Astrocyte of the spinal cord (primary cell): ENCODE measurements at places on chromosomes 11 and 22.

GRCh38 chr11:110530900-110531741 is 101.4 kb downstream of the FDX1 start:
- no peak for DNase-seq

DNA sequence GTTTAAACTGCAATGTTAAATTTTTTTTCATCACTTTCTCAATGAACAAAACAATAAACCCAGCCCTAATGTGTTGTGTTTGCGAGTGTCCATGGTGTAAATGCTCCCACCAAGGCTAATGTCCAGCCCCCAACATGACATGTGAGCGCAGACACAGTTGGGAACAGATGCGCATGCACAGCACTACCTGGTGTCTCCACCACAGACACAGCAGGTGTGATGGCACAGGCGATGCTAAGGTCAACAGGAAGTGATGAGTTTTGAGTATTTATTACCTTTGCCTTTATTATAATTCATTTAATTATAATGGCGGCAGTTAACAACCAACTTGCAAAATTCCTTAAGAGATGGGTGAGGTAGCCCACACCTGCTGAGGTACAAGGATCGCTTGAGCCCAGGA is 42.9 kb downstream of the MICAL3 start:
- DNase-seq: no peak

DNA sequence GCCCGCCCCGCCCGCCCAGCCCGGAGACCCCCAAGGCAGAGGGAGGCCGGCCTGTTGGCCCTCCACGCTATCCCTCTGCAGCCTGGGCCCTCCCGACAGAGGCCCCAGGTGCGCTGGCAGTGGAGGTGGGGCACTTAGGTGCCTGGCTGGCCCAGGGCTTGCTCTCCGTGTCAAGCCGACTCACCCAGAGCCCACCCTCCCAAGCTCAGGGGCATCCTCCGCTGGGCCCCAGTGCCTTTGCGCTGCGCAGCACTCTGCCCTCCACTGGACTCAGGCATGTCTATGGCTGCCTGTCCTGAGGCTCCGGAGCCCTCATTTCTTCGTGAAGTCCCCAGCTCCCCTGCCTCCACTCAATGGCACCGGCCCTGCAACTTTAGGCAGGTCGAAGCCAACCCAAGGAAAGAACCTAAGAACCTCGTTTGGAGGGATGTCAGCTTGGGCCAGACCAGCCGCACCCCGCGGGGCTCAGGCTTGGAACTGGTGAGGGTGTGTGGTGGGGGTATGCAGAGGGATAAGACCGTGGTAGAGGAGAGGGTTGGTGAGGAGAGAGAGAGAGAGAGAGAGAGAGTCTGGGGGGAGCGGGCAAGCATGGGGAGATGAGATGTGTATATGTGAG is 6.1 kb downstream of the SMIM45 start:
- no peak for DNase-seq

- DNase-seq: no peak
These were observed 795 bp downstream of the ZBTB3 start for GRCh38 chr11:62752994-62753735.

DNA sequence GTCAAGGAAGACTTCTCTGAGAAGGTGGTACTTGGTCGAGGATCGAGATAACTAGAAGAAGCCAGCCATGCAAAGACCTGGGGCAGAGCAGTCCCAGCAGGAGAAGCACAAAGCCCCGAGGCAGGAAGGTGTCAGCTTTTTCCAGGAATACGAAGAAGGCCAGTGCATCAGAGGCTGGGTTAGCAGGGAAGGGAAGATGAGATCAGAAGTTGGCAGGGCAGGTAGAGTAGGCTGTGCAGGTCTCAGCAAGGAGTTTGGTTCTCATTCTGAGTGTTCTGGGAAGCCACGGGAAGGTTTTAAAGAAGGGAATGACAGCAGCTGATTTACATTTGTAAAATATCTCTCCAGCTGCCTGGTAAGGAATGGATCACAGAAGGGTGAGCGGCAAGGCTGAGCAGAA is 111.3 kb downstream of the TENM4 start:
- DNase-seq: no peak

DNA sequence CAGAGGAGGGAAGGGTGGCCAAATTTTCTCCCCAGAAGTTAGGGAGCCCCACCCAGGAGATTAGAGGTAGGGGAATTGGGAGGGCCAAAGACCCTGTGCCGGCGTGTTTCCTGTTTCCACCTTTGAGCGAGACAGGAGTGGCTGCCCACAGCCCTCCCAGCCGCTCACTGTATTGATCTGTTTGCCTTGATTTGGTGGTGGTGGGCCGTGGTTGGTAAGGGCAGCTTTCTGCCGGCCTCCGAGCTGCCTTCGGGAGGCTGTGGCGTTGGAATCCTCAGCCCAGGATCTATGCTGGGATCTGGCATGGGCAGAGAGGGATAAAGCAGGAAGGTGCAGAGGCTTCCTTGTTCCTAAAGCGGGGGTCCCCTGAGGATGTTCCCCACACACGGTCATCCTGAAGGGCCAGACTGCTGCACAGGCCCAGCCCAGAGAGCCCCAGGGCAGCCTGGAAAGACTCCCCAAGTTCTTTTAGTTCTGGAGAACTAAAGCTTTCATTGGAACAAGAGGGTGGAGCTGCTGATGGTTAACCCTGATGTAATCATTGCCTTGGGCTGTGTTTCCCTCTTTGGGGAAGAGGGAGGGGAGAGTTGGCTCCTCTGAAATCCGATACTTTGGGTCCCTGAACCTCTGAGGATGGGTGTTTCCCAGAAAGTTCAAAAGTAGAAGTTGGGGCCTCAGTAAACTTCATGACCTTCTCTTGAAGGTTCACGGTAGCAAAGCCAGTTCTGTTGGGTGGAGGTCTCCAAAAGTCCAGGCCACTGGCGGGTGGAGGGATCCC is 7.2 kb downstream of the FAM83F start:
- no peak for DNase-seq

- no peak for DNase-seq
These were observed 8.9 kb upstream of the FXYD2 start for GRCh38 chr11:117833401-117833891.

DNA sequence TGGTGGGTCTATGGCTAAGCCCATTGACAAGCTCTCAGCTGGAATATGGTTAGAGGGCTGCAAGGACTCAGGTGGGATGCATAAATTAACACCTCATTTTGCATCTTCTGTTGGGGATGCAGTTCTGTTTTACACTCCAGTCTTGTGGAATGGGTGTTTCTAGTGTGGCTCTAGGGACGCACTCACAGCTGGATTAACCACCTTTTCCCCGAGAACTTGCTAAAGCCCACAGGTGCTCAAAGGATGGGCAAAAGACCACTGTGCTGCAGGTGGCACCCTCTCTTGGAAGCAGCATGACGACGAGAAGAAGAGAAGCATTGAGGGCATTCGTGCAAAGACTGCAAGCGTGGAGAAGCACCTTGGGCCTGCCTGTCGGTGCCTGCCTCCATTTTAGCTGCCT is 6.9 kb downstream of the BARX2 start:
- no peak for DNase-seq

- no peak for DNase-seq
These were observed 25.9 kb upstream of the FBLN1 start for GRCh38 chr22:45476814-45477213.

GRCh38 chr11:86818462-86819192 is 18.3 kb downstream of the PRSS23 start:
- DNase-seq: peak; percentile 85

- peak; percentile 72 for DNase-seq
These were observed 37.0 kb upstream of the DNAJB7 start for GRCh38 chr22:40898850-40899357.

- no peak for DNase-seq
These were observed 20.9 kb downstream of the TP53AIP1 start for GRCh38 chr11:128921793-128922192.

DNA sequence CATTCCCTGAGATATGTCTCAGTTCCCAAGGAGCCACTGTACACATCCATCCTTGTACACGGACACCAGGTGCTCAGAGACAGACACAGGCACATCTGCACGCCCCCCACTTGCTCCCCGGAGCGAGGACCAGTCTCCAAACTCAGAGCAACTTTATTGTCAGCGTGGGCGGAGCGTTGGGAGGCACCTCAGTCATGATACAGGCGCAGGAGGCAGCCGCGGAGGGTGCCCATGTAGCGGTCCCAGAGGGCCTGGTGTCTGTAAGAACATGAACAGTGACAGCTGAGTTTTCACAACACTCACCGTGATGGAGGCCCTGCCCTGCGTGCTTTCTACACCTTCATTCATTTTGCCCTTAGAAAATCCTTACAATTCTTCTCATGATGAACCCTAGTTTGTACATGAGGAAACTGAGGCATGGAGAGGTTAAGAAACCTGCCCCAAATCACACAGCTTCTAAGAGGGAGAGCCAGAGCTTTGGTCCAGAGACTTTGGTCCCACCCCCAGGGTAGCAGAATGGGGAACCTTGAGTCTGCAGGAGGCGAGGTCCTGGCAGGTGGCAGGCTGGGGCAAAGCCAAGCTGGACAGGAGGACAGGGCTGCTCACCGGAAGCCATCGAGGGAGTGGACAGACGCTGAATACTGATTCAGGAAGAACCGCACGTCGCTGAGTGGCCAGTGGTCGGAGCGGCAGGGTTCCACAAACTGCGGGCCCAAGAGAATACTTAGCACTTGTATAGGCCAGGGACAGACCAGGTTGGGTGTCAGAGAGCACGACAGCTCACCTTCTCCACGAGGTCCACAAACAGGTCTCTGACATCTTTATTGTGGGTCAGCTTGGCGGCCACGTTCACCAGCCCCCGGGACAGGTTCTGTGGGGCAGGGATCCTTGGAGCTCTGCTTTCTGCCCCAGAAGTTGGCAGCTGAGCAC is 4.2 kb downstream of the FIBP start:
- DNase-seq: no peak

GRCh38 chr11:91470656-91471055 is 754.0 kb upstream of the FAT3 start:
- DNase-seq: peak; percentile 2

DNA sequence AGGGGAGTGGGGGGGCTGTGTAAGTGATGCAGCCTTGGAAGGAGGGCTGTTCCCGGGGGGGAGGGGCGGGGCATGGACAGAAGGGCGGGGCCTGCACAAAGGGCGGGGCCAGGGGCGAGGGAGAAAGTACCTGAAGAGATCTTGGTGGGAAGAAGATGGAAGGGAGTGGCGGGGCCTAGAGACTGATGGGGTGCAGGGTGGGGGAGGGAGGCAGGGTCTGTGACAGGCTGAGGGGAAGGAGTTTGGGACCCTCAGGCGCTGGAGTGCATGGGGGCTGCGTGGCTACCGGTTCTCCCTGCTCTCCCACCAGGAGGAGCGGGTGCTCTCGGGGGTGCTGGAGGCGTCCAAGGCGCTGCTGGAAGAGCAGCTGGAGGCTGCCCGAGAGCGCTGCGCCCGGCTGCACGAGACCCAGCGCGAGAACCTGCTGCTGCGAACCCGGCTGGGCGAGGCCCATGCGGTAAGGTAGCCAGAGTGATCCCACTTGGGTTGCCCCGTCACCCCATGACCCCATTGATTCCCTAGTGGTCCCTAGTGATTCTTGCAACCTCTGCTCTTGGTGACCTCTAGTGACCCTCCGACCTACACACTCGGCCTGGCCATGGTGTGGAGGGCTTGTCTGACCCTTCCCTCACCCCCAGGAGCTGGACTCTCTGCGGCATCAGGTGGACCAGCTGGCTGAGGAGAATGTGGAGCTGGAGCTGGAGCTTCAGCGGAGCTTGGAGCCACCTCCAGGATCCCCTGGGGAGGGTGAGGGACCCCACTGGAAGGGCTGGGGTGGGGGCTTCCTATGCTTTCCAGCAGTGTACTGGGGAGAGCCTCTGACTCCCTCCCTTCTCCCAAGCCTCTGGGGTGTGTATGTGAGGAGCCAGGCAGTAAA is 3.1 kb downstream of the CCDC88B start:
- no peak for DNase-seq

GRCh38 chr22:49398115-49398514 is 429.6 kb downstream of the BRD1 start:
- no peak for DNase-seq

DNA sequence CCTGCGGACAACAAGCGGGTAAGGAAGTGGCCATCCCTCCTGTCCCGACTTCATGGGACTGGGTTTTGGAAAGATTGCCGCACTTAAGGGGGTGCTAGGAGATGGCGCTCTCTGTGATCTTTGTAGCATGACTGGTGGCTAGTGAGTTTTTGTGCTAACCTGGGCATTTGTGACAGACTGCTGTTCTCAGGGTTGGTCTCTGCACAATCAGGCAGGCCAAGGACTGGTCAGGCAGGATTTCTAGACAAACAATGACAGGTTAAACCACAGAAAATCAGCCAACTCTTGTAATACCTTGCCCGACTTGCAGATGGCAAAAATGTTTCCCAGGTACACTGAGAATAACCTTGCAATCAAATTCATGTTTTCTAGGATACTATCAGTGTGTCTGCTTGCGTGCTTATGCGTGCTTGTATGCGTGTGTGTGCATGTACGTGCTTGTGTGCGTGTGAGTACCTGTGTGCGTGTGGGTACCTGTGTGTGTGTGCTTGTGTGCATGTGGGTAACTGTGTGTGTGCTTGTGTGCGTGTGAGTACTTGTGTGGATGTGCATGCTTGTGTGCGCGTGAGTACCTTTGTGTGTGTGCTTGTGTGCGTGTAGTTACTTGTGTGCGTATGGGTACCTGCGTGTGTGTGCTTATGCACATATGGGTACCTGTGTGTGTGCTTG is 25.6 kb upstream of the SORL1-AS1 start:
- DNase-seq: no peak

DNA sequence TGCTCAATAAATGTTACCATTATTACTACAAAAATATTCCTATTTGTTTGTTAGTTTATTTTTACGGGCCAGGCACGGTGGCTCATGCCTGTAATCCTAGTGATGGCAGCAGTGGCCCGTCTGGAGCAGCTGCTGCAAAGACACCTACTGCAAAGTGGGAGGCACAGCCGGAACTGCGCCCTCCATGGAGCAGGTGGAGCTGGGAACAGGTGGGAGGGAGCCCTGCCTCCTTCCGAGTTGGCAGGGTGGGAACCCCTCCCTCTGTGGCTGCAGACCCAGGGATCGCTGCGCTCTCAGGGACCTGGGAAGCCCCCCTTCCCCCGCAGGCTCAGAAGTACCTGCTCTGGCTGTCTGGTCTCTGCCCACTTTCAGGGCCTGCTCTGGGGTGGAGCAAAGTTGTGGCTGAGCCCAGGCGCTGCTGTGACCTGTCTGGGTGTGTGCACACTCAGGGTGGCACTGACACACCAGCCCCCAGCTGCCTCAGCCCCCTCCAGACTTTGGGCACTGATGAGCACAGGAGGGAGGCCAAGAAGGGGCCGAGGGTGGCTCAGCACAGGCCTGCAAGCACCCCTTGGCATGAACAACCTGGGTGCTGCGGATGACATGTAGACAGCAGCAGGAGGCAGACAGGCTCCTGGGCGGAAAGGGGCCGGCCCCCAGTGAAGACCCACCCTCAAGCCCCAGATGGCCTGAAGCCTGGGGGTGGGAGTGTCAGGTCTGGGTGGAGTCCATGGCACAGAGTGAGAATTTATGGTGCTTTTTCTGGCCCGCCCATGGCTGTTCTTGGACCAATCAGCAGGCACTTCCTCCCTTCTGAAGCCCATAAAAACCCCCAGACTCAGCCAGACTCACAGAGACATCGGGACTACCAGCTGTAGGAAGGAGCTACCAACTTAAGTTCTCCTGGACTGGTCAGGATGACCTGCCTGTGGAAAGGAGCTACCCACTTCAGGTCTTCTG is 103.7 kb upstream of the CLMP start:
- DNase-seq: no peak

DNA sequence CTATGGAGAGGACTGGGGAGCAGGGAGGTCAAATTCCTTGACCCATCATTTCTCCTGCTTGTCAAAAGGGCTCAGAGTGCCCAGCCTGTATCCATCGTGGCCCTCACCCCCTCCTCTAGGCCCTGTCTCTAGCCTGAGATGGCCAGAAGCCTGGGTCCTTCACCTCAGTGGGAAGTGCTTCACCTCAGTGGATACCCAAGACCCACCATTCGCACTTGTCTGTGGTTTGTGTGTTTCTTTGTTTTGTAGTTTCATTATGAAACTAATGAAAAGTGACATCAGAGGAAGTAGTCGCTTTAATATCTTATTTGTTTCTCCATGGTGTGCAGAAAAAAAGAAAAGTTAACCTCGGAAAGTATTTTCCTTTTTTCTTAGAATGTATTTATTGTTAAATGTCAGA is 194.0 kb upstream of the CADM1 start:
- no peak for DNase-seq
